ENCODE measurements at places on chromosomes 5 and 9.

GRCh38 chr5:132867046-132867451 is 607 bp downstream of the UQCRQ start:
- no peak for DNase-seq

DNA sequence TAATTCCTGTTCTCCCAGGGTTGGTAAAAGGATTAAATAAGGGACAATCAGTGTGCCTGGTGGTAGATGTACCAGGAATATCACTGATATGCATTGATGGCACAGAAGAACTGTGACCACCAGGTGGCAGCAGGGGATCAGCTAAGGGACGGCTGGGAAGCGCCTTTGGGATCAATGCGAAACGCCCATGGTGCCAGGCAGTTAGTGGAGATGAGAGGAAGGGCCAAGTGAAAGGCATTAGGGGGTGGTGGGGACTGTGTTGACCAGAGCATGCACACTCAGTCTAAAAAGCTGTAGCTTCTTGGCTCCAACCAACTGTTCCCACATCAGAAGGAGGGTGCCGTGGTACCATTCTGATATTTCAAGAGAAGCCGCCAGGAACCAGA is 55.6 kb downstream of the ARHGEF37 start:
- peak; percentile 85 for DNase-seq

- DNase-seq: peak; percentile 25
Measured at GRCh38 chr9:133100506-133101355, 20.3 kb downstream of the RALGDS start.

DNA sequence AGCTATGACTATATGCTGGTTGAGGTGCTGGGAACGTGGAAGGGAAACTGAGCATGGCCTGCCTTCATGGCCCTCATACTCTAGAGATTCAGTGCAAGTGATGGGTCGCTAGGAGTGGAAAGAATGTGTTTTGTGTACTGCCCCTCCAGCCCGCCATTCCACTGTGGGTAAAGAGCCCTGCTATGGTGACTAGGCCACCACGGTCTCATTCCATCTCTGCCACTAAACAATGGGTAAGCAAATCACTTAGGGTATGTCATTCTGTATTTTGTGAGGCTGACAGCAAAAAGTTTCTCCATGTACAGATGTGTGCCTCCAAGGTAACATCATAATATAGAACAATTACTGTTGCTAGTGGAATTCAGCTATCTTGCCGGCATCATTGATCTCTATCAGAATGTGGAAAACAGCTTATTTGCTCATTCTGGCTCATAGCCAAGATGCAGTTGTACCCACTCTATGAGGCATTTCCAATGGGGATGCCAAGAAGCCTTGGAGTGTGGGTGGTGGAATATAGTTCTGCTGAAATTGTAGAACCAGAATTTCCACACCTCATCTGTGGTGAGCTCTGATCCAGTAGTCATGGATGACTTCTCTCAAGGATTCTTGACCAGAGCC is 12.5 kb downstream of the SMARCA2 start:
- no peak for DNase-seq

GRCh38 chr5:153088538-153088937 is 401.9 kb upstream of the GRIA1 start:
- no peak for DNase-seq

GRCh38 chr9:88930716-88931115 is 60.6 kb upstream of the S1PR3 start:
- no peak for DNase-seq

DNA sequence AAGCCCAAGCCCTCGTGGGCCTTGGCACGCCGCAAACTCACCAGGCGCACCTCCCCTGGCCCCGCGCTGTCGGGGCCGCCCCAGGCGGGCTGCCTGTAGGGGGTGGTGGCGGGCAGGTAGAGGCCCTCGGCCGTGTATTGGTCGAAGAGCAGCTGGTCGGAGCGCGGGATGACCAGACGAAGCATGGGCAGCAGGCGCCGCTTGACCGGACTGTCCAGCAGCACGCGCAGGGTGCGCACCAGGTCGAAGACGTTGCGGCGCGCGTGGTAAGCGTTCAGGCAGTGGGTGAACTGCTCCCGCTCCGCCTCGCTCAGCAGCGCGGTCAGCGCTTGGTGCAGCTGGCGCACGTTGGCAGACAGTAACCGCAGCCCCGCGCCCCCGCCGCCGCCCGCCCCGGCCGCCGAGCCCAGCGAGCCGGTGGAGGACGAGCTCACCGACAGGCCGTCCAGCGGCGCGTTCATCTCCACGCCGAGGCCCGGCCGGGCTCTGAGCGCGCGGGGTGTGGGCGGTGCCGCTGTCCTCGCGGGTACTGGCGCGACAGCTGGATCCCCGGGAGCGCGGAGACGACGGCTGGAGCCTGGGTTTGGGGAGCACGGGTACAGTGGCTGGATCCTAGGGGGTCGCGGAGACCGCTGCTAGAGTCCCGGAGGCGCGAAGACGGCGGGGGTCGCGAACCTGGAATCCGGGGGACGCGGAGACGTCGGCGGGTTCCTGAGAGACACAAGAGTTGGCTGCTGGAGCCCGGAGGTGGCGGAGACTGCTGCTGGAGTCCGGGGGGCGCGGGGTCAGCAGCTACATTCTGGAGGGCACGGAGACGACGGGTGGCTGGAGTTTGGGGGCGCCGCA is 709 bp downstream of the WHRN start:
- peak; percentile 67 for DNase-seq

GRCh38 chr9:1335174-1335573 is 285.0 kb downstream of the DMRT2 start:
- DNase-seq: no peak

DNA sequence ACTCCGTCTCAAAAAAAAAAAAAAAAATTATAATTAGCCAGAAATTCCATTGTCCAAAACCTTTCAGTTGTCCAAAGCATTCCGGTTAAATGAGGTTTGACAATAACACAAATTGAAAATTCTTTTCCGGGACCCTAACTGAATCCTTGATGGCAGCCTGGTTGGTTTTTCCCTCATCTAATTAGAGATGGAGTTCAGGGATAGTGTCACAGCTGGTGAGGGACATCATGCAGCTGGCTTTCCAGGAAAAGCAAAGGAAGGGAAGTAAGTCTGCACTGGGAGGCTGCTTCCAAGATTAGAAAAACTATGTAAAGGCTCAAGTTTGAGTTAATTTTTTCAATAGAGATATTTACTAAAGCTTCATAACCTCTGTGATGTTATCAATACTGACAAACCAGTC is 195.4 kb downstream of the ADAMTS12 start:
- DNase-seq: no peak

GRCh38 chr5:132883261-132883834 is 9.9 kb downstream of the LEAP2 start:
- DNase-seq: peak; percentile 49

DNA sequence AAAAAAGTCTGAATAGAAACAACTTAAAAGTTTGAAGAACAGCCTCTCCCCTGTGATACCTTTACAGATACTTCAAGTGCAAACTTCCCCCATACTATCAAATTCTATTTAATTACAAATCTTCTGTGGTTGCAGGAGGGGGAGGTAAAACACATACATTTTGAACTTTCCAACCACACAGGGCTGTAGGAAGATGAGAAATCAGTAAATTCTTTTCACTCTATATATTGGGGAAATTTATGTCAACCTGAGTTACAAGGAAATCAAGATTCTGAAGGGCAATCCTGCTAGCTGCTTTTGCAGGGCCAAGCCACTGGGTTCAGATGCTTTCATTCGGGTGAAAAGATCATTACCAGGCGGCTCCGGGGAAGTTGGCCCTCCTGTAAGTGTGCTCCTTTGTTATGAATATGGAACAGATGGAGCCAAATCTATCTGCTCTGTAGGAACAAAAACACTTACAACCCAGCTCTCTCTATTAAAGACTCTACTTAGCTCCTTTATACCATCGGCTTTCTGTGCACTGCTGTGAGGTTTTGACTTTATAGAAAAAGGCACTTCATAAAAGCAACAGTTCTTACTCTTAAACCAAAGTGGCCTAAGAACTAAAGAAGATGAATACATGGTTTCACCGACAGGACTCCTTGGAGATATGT is 269.1 kb downstream of the EFNA5 start:
- no peak for DNase-seq

DNA sequence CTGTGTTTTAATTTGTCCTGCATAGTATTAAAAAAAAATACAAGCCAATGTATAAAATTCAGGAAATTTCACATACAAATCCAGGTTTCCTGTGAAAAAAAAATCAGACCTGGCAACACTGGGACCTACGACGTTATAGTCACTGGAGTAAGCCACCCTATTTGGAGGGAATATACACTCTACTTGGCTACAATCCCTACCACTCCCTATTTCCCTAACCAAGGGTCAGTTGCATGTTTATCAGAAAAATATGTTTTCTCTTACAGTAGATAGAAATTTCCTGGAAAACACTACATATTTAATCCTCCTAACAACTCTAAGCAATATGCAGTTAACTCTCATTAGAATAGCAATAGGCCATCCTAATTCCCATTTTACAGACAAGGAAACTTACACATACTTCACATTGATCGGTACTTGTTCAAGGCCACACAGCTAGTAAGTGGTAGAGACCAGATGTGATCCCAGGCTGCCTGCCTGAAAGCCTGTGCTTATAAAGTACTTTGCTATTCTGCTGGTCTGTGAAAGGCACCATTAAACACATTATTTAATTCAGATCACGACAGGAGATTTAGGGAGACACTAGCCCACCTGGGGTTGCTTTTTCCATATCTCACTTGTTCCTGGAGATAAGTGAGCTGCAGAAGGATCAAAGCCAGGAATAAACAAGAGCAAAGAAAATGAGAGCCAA is 70.8 kb downstream of the MFAP3 start:
- DNase-seq: no peak

DNA sequence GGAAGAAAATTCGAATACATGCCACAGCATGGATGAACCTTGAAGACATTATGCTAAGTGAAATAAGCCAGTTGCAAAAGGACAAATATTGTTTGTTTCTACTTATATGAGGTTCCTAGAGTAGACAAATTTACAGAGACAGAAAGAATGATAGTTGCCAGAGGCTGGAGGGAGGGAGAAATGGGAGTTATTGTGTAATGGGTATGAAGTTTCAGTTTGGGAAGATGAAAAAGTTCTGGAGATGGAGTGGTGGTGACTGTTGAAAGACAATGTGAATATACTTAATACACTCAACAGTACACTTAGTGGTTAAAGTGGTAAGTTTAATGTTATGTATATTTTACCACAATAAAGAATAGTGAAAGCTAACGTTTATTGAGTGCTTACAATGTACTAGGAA is 99.6 kb upstream of the SLC44A1 start:
- no peak for DNase-seq

- no peak for DNase-seq
Measured at GRCh38 chr9:97997330-97998276, 14.5 kb downstream of the ANP32B start.

Measured in left hindlimb (tissue), 1 donor.